H1 (cell line): ENCODE measurements at places on chromosomes 1 and 21. TPM values are rescaled to one million over a fixed set of nuclear protein-coding genes. Genes with fewer than 3 reads are reported as not detected.
A peak's percentile ranks its signal among the peaks of the same experiment; 100 is the strongest.

CA6 gene
- not detected in 2 replicates for total RNA-seq

- DNase-seq: no peak
- H3K27me3 ChIP-seq: peaks cover 19% of the 10 kb centered on the region
- H3K36me3 ChIP-seq: no peaks in the 10 kb centered on the region
- no peak overlapping the region for H3K27ac ChIP-seq
- H3K4me1 ChIP-seq: peaks cover 10% of the 10 kb centered on the region
- H3K4me3 ChIP-seq: no peak overlapping the region
These were observed 2.4 kb downstream of the GABRD start for GRCh38 chr1:2021550-2021949.

- DNase-seq: no peak
- no peaks in the 10 kb centered on the region for H3K27me3 ChIP-seq
- no peak overlapping the region for H3K27ac ChIP-seq
- H3K36me3 ChIP-seq: no peaks in the 10 kb centered on the region
- no peaks in the 10 kb centered on the region for H3K4me1 ChIP-seq
These were observed 71.3 kb upstream of the TLR5 start for GRCh38 chr1:223214261-223214807.

GRCh38 chr1:3672231-3672970 lies 20.1 kb downstream of the TP73 start:
- H3K4me3 ChIP-seq: no peak overlapping the region
- H3K36me3 ChIP-seq: no peaks in the 10 kb centered on the region
- H3K27me3 ChIP-seq: no peaks in the 10 kb centered on the region
- no peak for DNase-seq
- H3K27ac ChIP-seq: no peak overlapping the region

DNA sequence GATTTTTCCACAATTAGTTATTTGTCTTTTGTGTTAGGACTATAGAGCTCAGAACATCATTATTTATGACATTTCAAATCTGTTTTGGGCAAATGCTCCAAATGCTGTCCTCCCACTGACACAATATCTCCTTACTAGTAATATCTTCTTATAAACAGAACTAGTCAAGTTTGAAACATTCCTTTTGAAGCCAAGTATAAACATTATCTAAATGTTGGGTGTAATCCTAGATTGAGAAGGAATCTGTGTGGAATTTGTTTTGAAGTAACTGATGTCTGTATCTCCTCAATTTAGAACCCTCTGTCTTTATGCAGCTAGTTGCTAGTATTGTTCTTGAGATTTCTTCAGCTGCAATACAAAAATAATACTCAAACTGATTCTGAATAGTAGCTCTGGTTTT lies 28.5 kb upstream of the PAXBP1 start:
- H3K4me3 ChIP-seq: no peak overlapping the region
- no peaks in the 10 kb centered on the region for H3K27me3 ChIP-seq
- DNase-seq: no peak
- H3K4me1 ChIP-seq: no peaks in the 10 kb centered on the region

FAM131C gene
- 0.25 and 0.78 TPM in 2 replicates for total RNA-seq

DNA sequence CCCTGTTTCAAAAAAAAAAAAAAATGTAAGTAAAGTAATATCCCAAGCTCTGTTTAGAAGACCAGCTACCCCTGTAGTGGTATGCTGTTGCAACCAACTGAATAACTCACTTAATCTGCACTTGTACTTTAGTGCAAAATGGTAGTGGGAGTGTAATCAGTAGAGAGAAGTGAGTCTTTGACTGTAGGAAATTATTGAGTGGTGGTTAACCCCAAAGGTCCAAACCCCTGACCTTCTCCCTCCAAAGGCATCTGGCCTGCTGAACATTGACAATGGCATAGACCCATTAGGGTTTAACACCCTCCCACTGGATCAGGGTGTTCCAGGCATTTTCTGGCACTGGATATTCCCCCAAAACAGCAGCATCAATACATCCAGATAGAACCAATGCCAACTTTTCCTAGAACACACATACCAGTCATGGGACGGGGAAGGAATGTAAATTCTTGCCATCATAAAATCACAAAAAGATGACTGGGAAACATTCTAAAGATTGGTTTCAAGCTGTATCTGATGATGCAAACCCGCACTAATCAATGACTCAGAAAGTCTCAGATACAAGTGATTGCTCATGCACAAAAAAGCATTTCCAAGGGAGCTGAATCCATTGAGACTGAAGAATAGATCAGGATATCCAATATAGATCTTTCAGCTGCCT lies 110.3 kb downstream of the MRPL39 start:
- no peak overlapping the region for H3K27ac ChIP-seq
- no peaks in the 10 kb centered on the region for H3K27me3 ChIP-seq
- no peaks in the 10 kb centered on the region for H3K36me3 ChIP-seq
- H3K4me3 ChIP-seq: no peak overlapping the region

GRCh38 chr1:2911421-2912178 lies 109.7 kb upstream of the ACTRT2 start:
- H3K4me1 ChIP-seq: no peaks in the 10 kb centered on the region
- H3K4me3 ChIP-seq: no peak overlapping the region
- H3K27ac ChIP-seq: no peak overlapping the region
- H3K36me3 ChIP-seq: 0 out of 2 replicates have a peak, but pooled peaks cover 4% of the 10 kb centered on the region
- DNase-seq: no peak

DNA sequence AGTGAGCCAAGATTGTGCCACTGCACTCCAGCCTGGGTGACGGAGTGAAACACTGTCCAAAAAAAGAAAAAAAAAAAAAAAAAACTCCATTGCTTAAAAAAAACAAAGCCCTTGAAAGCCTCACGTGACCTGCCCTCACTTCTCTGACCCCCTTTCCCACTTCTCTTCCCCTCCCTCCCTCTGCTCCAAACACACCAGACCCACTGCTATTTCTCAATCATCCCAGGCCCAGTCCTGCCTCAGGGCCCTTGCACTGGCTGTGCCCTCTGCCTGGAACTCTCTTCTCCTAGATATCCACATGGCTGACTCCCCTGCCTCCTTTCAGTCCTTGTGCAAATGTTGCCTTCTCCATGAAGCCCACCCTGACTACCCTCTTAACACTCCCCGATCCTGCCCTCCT lies 45.4 kb upstream of the TARDBP start:
- H3K4me1 ChIP-seq: peaks cover 8% of the 10 kb centered on the region
- H3K27me3 ChIP-seq: no peaks in the 10 kb centered on the region

DNA sequence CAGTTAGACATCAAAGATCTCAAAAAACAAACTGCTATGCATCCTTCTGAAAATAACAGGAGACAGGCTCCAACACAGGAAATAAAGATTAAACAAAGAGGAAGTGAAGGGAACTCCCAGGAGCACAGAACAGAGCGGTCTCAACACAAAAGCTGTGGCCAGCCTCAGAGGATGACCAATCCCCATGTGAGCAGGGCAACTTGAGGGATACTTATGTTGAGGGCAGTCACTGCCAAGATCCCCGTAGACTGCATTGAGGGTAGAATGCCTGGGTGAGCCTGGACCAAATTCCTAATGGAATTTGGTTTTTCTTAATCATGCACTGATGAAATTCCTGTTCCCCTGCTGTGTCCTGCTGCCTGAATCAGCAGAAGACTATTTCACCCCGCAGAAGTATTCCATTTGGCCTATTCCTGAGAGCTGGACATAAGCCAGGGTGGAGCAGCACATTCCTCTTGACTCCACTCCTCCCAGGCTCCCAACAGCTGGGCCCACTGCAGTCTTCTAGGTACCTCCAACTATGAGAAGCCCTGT lies 49.0 kb downstream of the JAK1 start:
- no peaks in the 10 kb centered on the region for H3K27me3 ChIP-seq
- DNase-seq: no peak
- peaks cover 9% of the 10 kb centered on the region for H3K4me1 ChIP-seq
- H3K27ac ChIP-seq: no peak overlapping the region

OR2L5 gene
- not detected in 2 replicates for total RNA-seq

GRCh38 chr1:97163591-97164275 lies 442.1 kb downstream of the PTBP2 start:
- H3K27me3 ChIP-seq: no peaks in the 10 kb centered on the region
- H3K4me3 ChIP-seq: no peak overlapping the region
- no peak for DNase-seq
- H3K27ac ChIP-seq: no peak overlapping the region

GSTM1 gene
- 16.5 and 16.7 TPM in 2 replicates for total RNA-seq

DNA sequence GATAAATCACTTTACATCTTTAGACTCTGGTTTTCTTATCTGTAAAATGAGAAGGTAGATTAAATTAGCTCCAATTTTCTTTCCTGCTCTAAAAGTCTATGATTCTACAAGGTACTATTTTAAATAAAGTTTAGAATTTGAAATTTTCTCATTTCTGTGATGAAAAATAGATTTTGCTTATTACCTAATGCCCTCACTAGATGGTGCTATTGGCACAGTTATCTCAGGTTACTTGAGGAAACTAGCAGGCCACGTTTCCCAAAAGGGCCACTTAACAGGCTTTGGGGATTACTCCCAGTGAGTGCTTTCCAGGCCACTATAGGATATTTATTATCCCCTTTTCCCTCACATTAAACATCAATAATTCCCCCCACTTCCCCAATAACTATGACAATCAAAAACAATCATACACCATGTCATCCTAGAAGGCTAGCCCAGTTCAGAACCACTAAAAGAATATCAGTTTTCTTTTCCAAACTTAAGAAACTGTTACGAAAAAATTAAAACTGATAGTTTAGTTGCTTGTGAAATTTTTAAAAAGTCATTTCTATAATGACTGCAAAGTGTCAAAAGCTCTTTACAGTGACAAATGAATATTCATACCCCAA lies 30.6 kb downstream of the OMA1 start:
- H3K27ac ChIP-seq: no peak overlapping the region
- no peaks in the 10 kb centered on the region for H3K36me3 ChIP-seq
- H3K4me1 ChIP-seq: no peaks in the 10 kb centered on the region

DNA sequence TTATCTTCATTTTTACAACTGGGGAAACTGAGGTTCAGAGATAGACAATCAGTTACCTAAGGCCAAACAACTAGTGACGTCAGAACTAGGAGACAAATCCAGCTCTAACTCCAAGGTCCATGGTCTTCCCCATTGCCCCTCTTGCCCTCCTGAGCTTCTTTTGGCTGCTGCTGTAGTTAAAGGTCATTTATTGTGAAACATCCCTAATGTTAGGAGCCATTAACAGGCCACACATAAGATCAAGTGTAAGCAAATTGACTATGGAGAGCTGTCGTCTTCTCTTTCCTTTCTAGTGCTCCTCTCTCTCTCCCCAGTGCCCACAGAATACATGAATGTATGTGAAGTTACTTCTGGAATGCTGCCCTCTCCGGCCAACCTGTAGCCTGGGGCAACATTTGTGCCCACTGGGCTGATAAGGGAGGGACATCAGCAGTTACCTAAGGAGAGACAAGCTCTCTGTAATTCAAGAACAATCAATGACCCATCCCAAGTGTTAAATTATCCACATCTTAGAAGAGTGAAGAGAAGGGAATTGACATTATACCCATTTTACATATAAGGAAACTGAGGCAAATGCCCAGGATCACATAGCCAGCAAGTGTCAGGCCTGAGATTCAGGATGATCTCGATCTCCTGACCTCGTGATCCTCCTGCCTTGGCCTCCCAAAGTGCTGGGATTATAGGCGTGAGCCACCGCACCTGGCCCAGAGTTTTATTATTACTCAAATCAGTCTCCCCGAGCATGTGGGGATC lies 40.1 kb downstream of the PTAFR start:
- H3K27me3 ChIP-seq: no peaks in the 10 kb centered on the region
- no peak overlapping the region for H3K4me3 ChIP-seq
- no peaks in the 10 kb centered on the region for H3K36me3 ChIP-seq
- no peak overlapping the region for H3K27ac ChIP-seq
- DNase-seq: no peak

TFF3 gene
- 1.7 TPM in 1 of 2 replicates, not detected in the other for total RNA-seq

- H3K27ac ChIP-seq: peak within 1 kb of the TSS; percentile 86
- H3K4me3 ChIP-seq: peak within 1 kb of the TSS; percentile 94
- no peaks in the 10 kb centered on the region for H3K27me3 ChIP-seq
- peak; percentile 63 for DNase-seq
These were observed at the start of gene KIF14 for GRCh38 chr1:200620273-200621131. Gene KIF14, minus strand, starts transcription at chr1:200620751. Its CDS starts 2,028 bp downstream, at chr1:200618723.

FCRL5 gene
- 1.0 and 1.1 TPM in 2 replicates for total RNA-seq

GRCh38 chr1:68223687-68224086 lies 8.6 kb downstream of the WLS start:
- H3K27ac ChIP-seq: no peak overlapping the region
- no peaks in the 10 kb centered on the region for H3K4me1 ChIP-seq
- peaks cover 8% of the 10 kb centered on the region; the same call in 1 of the 2 replicates for H3K27me3 ChIP-seq
- H3K4me3 ChIP-seq: no peak overlapping the region

CFHR2 gene
- total RNA-seq: not detected in 2 replicates

- no peak overlapping the region for H3K27ac ChIP-seq
- no peak for DNase-seq
These were observed 13.2 kb downstream of the KYAT3 start for GRCh38 chr1:88979054-88979748.
